ENCODE measurements at places on chromosomes 2 and 18.

GRCh38 chr2:110946902-110947301 is 173.8 kb upstream of the BCL2L11 start:
- no peak for DNase-seq

DNA sequence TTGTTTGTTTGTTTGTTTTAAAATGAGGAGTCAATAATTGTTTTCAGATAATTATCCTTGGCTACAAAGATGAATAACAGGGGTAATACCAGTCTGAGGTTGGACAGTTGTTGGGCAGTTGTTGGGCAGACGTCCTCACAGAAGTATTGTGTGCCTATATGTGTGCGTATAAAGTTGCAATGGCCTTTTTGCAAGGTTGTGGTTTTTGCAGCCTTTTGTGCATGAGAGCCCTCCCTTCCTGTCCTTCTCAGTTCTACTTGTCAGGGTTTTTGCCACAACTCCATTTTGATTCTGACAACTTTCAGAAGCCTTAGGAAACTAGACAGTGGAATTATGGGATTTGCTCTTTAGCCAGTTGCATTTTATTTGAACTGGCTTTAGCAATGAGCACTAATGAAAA is 6.0 kb upstream of the STK39 start:
- DNase-seq = no peak

DNA sequence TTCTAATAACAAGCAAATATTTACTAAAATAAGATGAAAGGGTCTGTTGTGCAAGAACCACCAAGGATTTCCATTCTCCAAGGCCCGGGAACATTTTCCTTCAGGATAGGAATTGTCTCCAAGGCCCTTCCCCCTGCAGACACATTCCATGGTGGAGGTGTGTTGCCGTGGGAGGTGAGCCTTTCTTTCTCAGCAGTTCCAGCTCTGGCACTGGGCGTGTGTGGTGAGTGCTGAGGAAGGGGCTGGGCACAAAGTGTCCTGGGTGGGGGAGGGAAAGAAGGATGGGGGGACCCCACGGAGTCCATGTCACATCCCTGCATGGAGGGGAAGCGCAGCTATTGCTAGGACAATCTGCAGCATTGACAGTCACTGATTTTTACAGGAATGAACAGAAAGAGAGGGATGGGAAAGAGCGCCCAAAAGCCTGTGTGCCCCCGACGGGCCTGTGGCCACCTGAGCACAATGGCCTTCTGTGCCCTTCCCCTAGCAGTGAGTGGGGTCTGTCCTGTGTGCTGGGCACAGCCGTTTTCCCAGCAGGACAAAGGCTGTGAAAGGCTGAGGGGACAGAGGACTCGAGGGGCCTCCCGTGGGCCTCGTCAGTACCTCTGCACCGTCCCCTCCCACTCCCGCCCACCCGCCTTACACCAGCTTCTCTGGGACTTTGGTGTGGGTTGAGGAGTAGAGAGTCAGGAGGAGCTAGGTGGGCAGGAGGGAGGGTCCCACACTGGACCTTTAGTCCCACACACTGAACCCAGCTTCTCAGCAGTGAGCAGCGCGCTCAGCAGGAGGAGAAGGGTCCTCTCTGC is 79.8 kb downstream of the PTGR3 start:
- no peak for DNase-seq

- no peak for DNase-seq
Measured at GRCh38 chr2:226678422-226678821, 121.2 kb downstream of the IRS1 start.

DNA sequence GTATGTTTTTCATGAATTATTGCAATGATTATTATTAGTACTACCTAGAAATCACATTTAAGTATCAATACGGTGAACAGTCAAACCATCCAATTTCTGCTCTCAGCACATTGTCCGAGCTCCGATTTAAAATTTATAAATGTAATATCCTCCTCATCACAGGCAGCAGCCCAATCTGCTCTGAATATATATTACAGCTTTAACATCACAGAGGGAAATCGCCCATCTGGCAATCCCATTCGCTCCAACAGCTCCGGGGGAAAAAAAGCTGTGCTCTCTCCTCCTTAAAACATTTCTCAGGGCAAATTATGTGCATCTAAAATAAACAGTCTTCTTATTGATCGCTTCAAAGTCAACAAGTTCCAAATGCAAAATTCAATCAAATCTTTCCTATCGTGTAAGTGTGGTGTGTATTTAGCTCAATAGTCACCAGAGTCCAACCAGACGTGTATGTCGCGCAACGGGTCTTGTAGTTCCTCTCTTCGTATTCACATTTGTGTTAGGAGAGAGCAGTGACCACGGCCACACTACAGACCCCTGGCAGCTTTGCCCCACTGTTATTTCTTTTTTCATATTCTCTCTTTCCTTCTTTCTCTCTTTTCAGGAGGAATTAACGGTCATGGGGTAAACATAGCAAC is 2.4 kb downstream of the FIGN start:
- DNase-seq = no peak

- DNase-seq = no peak
Measured at GRCh38 chr2:69059731-69060290, 46.8 kb downstream of the ANTXR1 start.

DNA sequence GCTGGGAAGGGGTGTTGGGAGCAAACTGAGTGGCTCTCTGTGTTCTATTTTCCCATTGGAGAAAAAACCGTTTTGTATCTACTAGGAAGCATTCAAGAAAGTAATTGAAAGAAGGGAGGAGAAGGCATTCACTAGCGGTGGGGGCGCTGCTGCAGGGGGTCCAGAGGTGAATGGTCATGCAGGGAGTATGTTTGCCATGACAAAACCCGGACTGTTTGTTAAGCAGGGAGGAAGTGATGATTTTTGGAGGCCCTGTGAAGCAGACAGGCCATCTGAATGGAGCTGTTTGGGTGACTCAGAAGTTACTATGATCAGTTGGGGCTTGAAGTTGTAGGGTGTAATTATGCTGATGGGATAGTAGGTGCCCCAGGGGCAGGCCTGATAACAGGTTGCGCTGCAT is 7.0 kb downstream of the TAF4B start:
- DNase-seq = no peak

DNA sequence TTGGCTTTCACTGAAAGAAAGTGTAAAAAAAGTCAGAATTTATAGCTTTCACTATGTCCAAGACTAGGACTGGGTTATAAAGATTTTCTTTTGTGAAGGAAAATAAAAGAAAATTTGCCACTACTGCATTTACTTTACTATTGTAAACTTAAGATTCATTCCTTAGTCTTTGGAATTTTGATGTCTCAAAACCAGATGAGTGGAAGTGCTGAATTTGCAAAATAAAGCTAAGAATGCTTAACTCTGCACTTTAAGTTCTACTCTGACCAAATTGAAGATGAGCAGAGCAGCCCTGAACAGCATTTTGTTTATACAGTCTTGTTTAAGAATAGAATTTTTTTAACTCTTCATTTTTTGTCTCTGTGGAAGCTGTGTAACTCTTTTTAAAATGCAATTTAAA is 102.4 kb downstream of the ICA1L start:
- no peak for DNase-seq

DNA sequence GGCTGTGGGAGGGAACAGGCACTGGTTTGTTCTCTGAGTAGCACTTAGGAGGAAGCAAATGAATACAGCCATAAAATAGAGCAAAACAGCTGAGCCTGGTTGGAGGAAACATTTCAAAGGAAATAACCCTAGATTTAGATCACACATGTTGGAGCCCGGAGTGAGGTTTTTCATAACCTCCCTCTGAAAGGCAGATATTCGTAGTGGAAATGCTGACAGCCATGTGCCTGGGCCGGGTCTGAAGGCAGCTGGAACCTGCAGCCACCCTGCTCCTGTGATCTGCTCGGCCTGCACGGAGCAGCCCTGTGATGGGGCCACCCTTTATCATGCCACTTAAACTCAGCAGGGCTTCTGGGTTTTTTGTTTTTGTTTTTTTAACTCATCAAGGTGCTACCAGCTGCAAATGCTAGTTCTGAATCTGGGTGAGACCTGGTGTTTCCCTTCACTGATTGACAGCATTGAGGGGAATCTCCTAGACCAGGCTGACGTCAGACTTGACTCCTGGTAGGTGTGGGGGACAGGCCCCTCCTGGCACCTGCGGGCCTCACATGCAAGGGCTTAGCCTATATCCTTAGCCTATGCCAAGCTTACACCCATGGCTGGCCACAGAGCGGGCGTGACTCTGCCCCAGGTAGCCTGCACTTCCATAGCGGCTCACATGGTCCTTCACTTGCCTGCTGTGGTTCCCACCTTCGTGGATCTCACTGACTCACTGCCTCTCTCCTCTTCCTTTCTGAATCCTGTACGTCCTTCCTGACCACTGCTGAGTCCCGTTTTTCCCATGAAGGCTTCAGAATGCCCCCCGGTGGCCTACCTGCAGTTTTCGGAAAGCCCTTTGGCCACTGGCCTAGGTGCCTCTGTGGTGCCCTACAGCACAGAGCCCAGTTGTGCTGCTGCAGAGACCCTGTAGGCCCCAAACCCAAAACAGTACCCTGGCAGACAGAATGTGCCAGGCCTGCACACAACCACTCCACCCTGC is 217.3 kb downstream of the SEPTIN10 start:
- no peak for DNase-seq

- no peak for DNase-seq
Measured at GRCh38 chr2:48105848-48106247, 199.6 kb upstream of the FBXO11 start.

GRCh38 chr2:60366135-60366712 is 187.2 kb downstream of the BCL11A start:
- DNase-seq = no peak

DNA sequence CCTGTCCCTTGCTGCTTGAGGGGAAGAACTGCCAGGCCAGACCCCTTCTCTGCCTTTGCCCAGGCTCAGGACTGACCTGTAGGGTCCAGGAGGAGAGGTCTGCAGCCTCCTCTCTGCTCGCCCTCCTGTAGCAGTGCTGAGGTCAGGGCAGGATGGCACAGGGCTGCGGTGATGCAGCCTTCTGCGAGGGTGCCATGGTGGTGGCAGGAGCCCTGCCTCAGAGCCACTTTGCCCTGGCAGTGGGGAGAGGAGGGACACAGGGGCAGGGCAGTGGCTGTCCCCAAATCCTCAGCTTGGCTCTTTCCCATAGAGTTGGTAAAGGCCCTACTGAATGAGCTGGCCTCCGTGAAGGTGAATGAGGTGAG is 884 bp downstream of the PROM2 start:
- DNase-seq = no peak

DNA sequence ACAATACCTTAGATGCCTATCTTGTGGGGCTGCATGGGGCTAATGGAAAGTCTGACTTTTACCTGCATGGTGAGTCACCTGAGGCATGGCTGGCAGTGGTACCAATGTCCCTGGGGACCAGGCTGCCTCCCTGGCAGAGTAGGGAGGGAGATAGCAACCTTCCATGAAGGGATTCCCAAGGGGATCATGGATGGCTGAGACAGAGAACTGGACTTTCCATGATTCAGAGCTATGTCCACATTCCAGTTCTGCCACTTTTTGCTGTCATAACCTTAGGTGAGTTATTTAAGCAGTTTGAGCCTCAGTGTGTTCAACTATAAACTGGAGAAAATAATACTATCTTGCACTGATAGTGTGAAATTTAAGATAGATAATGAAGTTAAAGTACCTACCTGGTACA is 178.6 kb downstream of the SETBP1 start:
- DNase-seq = no peak

DNA sequence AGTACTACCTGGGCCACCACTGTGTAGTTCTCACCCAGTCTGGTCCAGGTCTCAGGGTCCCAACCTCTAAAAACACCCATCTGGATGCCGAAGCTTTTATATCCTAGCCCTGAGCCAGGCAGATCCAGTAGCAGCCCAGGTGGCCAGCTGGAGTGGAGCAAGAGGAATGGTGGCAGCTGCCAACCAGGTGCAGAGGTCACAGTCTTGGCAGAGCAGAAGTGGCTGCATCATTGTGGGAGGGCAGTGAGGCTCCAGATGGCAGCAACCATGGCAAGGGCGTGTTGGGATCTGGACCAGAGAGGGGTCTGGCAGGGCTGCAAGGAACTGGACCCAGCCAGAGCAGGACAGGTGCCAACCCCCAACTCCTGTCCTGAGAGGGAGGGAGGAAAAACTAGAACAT is 72.2 kb upstream of the AGAP1 start:
- DNase-seq = no peak

- DNase-seq = no peak
Measured at GRCh38 chr2:184730288-184730687, 132.0 kb downstream of the ZNF804A start.

DNA sequence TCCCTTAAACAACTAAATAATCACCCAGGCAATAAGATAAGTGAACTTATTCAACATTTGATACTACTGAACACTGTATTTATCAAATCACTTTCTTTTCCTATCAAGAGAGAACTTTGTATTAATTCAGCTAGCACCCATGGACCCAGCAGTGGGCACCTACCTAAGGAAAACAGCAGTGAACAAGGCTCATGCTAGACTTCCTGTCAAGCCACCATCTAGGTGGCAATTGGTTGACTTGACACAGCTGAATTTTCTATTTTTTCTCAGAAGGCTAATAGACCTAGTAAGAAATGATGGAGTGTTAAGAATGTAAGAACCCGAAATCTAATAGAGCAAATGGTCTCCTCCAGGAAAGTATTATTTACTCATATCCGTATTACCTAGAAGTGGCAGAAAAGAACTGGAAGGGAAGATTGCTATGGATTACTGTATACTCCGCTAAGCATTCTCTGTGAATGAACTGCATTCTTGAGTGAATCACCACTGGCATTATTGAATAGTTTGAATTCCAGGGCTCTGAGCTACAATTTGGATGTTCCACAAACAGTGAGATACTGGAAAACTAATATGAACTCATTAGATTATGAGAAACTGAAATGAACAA is 988.2 kb upstream of the CDH2 start:
- DNase-seq = peak; percentile 96

GRCh38 chr18:25169701-25170100 is 182.3 kb downstream of the ZNF521 start:
- no peak for DNase-seq

GRCh38 chr2:6845312-6845711 is 20.4 kb downstream of the CMPK2 start:
- peak; percentile 30 for DNase-seq

DNA sequence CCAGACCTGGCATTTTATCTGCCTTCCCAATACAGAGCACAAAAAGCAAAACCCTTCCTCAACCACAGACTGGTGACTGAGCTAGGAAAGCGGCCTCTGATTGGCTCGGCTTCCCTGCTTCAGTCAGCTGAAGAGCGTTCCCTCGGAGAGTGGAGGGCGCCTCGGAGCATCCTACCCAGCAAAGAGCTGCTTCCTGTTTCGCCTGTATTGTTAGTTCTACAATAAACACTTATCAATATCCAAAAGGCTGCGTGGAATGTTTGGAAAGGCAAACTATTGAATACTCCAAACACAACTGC is 125.0 kb downstream of the CACNB4 start:
- DNase-seq = peak; percentile 48

DNA sequence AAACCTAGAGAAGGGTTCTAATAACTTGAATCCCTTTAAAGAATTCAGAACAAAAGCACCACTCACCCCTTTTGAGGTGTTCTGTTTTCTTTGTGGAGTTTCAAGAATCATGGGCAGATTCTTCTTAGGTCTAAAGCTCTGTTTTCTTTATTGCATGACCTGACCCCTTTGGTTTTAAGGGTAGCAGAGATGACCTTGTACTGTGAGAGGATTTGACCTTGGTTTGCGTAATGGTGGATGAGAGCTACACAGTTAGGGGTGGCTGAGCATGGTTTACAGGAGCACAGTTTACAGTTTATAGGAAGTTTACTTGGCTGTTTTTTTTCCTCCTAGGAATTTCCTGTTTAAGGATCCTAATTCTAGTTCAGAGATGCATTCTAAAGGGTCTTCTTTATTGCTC is 1095.6 kb upstream of the NRXN1 start:
- no peak for DNase-seq

All from A172 (cell line).